AML-193 (cell line): ENCODE measurements at places on chromosomes 7 and 10.
A peak's percentile ranks its signal among the peaks of the same experiment; 100 is the strongest.

GRCh38 chr7:33448035-33448434 is 318.7 kb downstream of the BBS9 start:
- no peak for DNase-seq

DNA sequence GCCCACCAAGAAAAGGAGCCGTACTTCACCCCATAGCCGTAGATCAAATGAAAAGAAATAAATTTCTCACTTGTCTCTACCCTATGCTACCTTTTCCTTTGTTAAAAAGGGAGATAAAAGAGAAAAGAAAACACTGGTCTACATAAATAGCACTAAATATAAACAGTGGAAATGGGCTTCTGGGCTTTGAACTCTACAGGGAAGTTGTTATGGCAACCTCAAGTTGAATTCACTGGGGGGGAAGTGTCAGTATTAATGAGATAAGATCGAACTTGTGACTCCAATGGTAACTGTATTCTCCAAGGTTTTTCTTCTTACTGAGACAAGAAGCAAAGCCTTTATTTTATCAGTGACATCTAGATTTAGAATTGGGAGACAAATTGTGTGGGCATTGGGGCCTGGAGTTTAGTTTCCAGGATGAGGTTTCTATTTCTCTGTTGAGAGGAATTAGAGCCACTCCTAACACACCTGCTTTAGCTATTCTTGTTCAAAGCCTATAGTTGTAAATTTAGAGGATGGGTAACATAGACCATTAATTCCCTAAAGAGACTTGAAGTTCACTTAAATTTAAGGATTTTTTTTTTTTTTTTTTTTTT is 604.3 kb upstream of the GALNT17 start:
- DNase-seq, result no peak

DNA sequence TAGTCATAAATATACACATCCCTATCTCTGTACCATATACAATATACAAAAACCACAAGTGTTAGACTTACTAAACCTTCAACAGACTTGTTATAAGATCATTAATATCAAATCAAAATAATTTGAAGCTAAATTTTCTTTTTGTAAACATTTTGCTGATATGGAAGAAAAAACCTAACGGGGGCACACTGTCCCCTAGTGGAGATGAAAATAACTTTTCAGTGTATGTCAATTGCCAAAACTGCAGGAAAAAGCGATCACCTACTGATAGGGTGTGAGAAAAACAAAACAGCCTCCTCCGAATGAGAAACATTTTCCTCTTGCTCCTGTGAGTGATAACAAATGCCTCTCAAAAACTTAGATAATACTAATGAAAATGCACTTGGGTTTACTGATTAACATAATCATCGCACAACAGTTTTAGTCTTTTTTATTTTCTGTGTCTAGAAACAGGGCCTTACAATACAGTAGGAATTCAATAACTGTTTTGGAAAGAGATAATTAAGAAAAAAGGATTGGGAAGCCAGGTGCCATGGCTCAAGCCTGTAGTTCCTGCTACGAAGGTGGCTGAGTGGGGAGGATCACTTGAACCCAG is 322.7 kb downstream of the CRPPA start:
- peak; percentile 5 for DNase-seq

- DNase-seq, result no peak
Observed at GRCh38 chr7:17097668-17098297, 200.7 kb upstream of the AHR start.

GRCh38 chr10:37728830-37729229 is 128.6 kb downstream of the ZNF248 start:
- no peak for DNase-seq

DNA sequence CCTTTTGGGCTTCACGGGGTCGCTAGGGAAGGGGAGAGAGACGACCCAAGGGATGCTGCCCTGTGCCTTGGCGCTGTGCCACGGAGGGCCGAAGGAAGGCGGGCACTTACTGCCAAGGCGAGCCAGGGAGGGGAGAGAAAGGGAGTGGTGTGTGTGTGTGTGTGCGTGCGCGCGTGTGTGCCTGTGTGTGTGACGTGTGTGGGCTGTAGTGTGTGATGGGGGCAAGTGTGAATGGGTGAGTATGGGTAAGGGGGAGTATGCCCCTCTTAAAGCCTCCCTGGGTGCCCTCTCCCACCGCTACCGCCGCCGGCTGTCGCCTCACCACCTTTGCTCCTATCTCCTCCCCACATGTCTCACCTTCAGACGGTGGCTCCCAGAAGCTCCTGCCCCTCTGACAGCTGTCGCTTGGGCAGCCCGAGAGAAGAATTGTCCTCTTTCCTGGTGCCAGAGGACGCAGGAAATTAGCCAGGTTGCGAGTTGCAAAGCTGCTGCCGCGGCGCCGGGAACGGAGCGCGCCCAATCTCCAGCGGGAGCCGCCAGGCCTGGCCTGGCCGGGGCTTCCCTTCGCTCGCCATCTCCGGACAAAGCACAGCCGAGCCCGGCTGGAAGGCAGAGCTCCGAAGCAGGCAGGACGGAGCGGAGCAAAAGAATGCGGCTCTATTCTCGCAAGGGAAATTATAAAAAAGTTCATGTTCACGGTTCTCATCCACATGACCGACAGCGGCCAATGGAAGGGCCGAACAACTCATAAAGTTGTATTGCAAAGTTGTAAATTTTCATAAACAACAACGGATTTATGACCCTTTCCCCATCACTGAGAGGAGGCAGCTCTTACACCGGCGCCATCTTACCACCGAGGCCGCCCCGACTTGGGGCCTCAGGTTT is at the start of gene HOXA3:
HOXA3 (minus strand) TSS at position 653 of the 885 bp plus-strand sequence. CDS start 41,943 bp downstream, outside the sequence.
- no peak for DNase-seq

GRCh38 chr7:3349126-3349525 is 48.1 kb downstream of the SDK1 start:
- DNase-seq, result no peak
